CD4-positive, alpha-beta T cell treated with Interleukin-21 for 1 hour (primary cell): ENCODE measurements at places on chromosomes 2 and 18.

- no peak for DNase-seq
Measured at GRCh38 chr2:226030369-226030768, 630.9 kb downstream of the NYAP2 start.

GRCh38 chr18:29648891-29649290 is 1393.7 kb downstream of the DSC3 start:
- no peak for DNase-seq

- DNase-seq = no peak
Measured at GRCh38 chr2:18483896-18484295, 76.6 kb downstream of the RDH14 start.

DNA sequence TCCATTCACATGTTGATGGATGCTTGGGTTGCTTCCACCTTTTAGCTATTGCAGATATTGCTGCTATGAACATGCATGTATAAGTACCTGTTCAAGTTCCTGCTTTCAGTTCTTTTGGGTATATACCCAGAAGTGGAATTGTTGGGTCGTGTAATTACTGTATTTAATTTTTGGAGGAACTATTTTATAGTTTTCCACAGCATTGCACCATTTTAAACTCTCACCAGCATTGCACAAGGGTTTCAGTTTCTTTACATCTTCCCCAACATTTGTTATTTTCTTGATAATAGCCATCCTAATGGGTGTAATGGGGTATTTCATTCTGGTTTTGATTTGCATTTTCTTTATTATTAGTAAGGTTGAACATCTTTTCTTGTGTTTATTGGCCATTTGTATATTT is 16.0 kb downstream of the ACTR3 start:
- DNase-seq = no peak
